Bronchial epithelial cell (primary cell): ENCODE measurements at places on chromosomes 1 and 21.
A peak's percentile ranks its signal among the peaks of the same experiment; 100 is the strongest.

DNA sequence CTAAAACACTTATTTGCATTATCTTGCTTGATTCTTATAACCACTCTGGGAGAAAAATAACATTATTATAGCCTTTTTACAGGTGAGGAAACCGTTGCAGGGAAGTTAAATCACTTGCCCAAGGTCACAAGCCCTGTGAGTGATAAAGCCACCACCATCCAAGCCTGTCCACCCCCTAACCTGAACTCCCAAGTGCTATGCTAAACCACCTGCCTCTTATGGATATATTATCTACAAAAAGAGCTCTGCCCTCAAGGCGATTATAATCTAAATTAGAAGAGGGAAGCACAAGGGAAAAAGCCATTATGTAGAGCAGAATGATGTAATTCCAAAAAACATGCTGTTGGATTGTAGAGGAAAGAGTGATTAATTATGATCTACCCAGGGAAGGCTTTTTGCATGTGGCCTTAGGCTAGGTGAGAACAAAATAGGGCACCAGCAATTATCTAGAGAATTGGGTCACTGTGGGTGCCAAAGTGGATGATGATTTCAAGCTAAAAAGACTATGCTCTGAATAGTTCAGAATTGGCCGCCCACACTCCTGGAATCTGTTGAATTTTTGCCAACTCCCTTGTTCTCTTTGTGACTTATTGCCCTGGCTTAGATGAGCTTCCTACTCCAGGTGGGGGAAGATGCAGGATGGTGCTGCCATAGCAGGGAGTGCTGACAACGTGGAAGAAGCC is 205.3 kb downstream of the FGGY start:
- DNase-seq = peak; percentile 75

DNA sequence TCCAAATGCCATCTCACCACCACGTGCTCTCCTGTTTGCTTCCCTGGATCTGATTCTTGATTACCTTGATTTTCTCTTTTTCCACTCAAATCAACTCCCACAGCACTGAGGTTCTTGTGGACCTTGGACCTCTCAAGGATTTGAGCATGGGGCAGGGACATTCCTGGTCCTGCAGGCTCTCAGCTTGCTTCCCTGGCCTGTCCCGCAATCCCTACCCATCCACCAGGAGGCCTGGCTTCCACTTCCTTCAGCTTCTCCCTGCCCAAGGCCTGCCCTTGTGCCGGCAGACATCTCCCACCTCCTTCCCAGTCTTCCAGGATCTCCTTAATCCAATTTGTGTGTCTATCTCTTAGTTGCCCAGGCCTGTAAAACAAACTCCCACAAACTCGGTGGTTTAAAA is 21.6 kb downstream of the PLA2G2A start:
- no peak for DNase-seq

DNA sequence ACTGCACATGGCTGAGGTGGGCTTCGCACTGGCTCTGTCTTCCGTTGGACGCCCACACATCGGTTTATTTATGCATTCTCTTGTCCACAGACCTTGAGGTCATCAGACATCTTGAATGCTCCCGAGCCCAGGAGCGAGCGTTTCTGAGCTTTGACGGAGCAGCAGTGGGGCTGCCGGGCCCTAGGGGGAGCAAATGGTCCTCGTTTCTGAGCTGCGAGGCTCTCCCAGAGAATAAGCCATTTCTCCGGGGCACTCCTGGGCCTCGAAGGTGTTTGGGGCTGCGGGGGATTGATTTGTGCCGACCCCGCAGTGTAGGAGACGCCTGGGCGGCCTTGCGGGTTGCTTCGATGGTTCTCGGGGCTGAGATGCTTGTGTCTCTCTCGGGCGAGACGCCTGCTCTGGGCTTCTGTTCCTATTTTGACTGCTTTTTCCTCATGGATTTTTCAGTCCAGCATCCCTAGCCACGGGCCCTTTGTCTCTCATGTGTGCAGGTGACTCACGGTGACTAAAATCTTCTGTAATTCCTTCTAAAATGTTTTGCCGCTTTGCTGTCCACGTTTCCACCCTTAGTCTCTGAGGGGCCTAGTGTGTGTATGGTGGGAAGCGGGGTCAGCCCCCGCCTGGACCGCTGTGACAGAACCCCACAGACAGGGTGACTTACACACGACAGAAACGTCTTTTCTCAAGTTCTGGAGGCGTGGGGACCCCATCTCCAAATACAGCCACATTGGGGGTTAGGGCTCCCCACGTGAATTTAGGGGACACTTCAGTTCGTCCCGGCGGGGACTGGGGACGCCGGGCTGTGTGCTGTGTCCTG is 62.1 kb downstream of the FAAP20 start:
- peak; percentile 75 for DNase-seq

GRCh38 chr21:34092262-34092921 is 19.0 kb downstream of the MRPS6 start:
- DNase-seq = no peak

- DNase-seq = no peak
Observed at GRCh38 chr1:32184650-32185049, 5.2 kb downstream of the TXLNA start.

DNA sequence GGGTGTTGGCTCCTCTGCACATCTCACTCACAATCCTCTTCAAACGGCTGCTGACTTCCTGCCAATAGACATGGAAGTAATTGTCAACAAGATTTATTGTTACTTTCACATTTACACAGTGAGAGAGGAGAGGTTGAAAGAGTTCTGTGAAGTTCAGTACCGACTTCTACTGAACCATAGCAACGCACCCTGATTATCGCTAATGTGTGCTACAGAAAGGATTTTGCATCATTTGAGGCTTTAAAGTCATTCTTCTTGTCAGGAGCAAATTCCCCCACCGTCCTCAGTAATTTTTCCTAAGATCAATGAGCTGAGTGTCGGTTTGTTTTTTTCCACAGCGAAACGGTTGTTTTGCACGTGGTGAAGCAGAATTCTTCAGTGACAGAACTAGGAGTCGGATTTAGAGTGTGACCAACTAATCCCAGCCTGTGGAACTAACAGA is 361.0 kb downstream of the ADGRL2 start:
- no peak for DNase-seq
